Stimulated activated CD4-positive, alpha-beta T cell treated with anti-CD3 and anti-CD28 coated beads, Interleukin-15, amount 100 ng/mL, for 24 hours (primary cell): ENCODE measurements at places on chromosomes 2 and 18.

DNA sequence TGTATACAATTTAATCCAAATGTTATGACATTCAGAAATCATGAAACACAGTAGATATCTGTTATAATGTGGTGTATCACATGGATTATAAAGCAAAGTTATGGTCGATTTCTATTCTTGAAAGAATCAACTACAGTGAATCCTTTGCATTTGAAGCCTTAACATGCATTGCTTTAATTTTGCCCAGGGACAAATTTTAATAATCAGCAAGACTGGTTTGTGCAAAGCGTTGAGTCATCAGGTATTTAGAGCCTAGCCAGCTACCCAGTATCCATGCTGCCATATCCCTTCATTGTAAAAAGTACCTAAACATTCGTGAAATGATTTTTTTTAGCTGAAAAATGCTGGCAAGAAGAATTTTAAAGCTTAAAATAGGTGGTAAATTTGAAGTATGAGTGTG lies 8.9 kb upstream of the SPDYA start:
- no peak for DNase-seq

GRCh38 chr18:11411048-11411447 lies 198.3 kb upstream of the SLC35G4 start:
- no peak for DNase-seq

- no peak for DNase-seq
These were observed 9.9 kb downstream of the IER3IP1 start for GRCh38 chr18:47166294-47166693.

GRCh38 chr18:6488956-6489355 lies 74.2 kb upstream of the L3MBTL4 start:
- no peak for DNase-seq

DNA sequence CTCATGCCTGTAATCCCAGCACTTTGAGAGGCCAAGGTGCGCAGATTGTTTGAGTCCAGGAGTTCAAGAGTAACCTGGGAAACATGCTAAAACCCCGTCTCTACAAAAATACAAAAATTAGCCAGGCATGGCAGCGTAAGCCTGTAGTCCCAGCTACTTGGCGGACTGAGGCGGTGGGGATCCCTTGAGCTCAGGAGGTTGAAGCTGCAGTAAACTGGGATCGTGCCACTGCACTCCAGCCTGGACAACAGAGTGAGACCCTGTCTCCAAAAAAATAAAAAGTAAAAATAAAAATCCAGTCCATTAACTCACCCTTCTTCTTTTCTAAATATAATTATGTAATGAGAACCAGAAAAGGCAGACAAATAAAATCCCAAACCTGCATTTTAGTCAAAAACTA lies 8.2 kb downstream of the BAZ2B start:
- DNase-seq, result no peak

GRCh38 chr2:200408428-200409316 lies 101.2 kb downstream of the KCTD18 start:
- DNase-seq, result no peak
